AG09319 (cell line): ENCODE measurements at places on chromosomes 3 and 15.

DNA sequence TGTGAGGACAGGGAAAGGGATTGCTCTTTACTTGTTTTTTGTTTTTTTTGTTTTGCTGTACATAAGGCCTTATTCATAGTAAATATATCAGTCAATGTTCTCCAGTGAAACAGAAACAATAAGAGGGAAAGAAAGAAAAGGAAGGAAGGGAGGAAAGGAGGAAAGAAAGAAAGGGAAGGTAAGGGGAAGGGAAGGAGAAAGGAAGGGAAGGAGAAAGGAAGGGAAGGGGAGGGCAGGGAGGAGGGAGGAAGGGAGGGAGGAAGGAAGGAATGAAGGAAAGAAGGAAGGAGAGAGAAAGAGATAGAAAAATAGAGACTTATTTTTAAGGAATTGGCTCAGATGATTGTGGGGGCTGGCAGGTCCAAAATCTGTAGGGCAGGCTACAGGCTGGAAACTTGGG lies 37.2 kb downstream of the TIMP4 start:
- DNase-seq: no peak

DNA sequence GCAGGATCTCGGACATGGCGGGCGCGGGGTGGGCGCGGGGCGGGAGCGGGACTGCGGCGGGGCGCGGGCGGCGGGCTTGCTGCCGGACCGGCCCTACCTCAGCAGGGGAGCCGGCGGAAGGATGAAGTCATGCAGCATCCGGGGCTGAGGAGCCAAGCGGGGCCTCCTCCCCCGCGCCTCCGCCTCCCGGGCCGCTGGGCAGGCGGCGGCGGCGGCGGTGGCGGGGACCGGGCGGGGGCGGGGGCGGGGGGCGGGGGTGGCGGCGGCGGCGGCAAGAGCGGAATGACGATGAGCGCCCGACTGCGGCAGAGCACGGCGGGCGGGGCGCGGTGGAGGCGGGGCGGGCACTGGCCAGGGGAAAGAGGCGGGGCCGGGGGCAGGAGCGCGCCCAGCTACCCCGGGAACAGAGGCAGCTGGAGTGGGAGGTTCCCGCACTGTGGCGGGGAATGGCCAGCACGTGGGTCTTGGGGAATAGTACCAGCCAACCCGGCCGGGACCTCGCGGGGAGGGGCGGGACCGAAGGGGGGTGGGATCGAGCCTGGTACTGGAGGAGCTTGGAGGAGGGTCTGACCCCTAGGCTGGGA lies at the start of gene CAMK2N2:
TSS of gene CAMK2N2 (minus strand) at position 284 of the 584 bp plus-strand sequence. CDS start at position 16, 268 bp downstream.
- no peak for DNase-seq

- no peak for DNase-seq
Measured at GRCh38 chr3:55089211-55089610, 161.4 kb upstream of the LRTM1 start.

- no peak for DNase-seq
Measured at GRCh38 chr15:48017747-48018146, 103.0 kb upstream of the SLC24A5 start.

DNA sequence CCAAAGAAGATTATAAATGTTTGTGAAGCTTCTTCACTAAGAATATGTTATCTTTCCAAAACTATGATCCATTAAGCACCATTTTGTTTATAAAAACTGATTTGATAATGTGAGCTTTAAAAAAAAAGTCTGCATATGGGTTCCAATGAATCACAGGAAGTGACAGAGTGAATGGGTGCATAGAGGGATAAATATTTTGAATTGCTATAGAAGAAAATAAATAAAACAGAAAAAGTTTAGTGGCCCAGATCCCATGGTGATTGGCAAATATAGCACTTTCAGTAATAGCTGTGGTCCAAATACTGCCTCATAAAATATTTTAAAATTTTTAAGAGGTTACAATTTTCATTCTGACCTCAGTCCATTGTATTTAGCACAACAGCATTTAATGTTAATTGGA lies 19.2 kb downstream of the CPA3 start:
- no peak for DNase-seq

- no peak for DNase-seq
Measured at GRCh38 chr15:31014608-31014925, 23.1 kb upstream of the MTMR10 start.

DNA sequence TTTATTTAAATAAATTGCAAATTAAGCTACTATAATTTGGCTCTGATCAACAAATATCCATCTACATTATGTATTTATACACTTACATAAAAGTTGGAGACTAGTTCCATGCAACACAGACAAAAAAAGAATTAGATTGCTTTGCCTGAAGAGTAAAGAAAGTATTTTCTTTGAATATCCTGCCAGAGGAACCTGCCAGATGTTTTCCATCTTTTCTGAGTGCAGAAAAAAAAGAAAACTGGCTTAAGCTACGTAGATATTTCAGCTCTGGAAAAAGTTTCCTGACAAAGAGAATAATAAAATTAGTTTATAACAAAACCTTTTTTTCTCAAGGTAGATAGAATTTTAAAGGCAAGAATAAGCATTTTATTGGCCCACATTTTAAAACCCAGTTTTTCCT lies 607.5 kb upstream of the NAALADL2 start:
- no peak for DNase-seq

GRCh38 chr15:96851613-96852012 lies 521.1 kb downstream of the NR2F2 start:
- no peak for DNase-seq

- no peak for DNase-seq
Measured at GRCh38 chr3:127438951-127439350, 151.1 kb upstream of the PRR20G start.

DNA sequence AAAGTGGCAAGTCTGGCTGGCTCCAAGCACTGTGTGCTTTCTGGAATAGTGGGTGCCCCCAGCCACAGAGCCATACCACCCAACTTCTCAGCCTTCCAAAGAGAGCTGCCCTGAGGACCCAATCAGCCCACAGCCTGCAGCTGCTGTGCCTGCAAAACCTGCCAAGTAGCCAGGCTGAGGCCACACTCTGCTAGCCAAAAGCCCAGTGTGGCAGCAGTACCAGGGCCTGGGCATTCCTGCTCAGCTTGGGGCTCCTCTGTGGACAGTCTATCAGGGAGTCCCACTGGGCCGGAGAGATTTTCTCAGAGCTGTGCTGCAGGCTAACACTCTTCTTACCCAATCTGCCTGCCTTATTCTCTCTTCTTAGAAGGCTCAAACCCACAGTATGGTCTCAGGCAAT lies 136.5 kb downstream of the TPRA1 start:
- no peak for DNase-seq

GRCh38 chr15:25686780-25687179 lies 176.3 kb downstream of the ATP10A start:
- no peak for DNase-seq

DNA sequence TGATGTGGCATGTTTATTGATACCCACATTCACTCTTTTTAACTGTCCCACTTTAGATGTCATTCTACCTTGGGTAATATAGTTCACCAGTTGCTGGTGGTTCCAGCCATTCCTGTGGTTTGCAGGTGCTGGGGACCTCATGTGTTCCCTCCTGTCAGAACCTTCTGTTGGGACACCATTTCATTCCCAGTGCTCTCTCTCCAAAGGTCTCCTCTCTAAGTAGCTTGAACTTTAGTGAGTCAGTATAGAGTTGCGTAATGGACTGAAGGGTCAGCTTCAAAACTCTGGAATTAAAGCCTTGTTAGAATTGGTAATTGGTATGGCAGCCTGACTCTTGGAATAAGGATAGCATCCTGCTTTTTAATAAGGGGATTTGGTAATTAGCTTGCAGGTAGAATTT lies 108.5 kb downstream of the PLCL2 start:
- DNase-seq: no peak

- no peak for DNase-seq
Measured at GRCh38 chr3:98548544-98548943, 16.8 kb downstream of the GPR15 start.

- DNase-seq: no peak
Measured at GRCh38 chr3:3851621-3852323, 52.5 kb downstream of the LRRN1 start.

GRCh38 chr3:43073116-43073835 lies 32.6 kb downstream of the POMGNT2 start:
- no peak for DNase-seq

DNA sequence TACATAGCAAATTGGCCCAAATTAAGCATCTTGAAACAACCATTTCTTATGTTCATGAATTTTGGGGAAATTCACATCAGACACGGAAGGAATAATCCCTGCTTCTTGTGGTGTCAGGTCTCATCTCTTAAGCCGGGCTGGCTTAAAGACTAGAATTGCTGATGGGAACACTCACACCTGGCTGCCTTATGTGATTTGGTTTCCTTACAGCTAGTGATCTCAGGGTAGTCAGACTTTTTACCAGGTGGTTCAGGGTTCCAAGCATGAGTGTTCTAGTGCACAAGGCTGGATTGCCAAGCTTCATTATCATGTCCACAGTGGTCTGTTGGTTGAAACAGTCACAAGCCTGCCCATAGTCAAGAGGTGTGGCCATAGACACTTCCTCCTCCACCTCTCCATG lies 20.3 kb upstream of the CCNL1 start:
- DNase-seq: no peak

DNA sequence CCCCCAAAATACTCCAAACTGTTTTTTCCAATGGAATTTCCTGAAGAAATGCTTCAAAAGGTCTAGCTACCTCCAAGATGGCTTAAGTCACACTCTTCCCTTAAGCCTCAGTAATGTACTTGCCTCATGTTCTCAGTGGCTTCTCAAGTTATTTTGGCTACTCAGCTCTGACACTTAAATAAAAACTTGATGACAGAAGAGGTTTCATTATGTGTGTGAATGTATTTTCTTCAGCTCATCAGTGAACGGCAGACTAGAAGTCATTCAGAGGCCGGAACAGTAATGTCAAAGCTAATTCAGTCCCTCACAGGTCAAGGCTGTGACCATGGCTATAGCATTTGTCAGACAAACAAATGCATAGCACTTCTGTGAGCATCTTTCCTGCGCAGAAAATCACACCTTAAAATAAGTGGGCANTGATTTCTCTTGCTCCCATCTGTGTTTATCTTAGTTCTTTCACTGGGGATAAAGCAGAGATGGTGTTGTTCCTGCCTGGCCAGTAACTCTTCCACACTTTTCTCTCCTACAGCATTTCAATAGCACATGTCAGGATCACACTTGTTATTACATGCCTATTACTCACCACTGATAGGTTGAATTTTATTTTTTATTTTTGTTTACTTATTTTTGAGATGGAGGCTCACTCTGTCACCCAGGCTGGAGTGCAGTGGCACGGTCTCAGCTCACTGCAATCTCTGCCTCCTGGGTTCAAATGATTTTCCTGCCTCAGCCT lies 68.5 kb upstream of the PLCL2 start:
- DNase-seq: no peak

GRCh38 chr3:136631424-136631823 lies 120.8 kb downstream of the STAG1 start:
- DNase-seq: no peak

GRCh38 chr3:40877631-40878463 lies 321.5 kb upstream of the CTNNB1 start:
- no peak for DNase-seq

DNA sequence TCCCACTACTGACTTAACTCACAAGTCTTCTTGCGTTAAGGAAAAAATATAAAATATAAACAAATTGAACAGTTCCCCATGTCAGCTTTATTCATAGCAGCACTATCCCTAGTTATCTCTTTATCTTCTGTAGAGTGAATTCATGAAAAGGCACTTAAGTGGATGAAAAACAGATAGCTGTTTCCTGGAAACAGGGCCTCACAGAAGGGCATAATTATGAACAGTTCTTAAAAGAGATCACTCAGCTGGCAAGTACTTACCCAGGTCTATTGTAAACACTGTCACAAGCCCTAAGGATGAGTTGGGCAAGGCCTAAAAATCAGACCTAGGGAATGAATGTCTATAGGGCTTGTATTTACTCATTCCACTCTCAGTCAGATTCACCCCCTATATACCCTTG lies 10.7 kb downstream of the MB21D2 start:
- no peak for DNase-seq

GRCh38 chr15:34216527-34217270 lies 6.8 kb upstream of the KATNBL1 start:
- DNase-seq: no peak

- no peak for DNase-seq
Measured at GRCh38 chr3:31157047-31157694, 262.7 kb upstream of the GADL1 start.

DNA sequence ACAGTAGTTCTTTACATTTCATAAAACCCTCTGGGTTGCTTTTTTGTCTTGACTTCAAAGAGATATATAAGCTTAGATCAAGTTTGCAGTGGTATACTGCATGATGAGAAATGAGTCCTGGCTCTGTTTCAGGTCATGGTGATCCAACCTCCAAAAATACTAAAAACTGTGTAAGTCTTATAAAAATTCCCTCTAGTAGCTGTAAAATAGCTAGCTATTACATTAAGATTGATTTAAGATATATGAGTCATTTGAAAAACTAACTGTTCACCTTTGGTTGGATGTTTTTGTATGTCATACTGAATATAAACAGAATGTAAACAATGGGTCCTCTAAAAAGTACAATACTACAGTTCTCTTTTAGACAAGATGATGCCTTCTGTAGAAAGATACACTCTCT lies 879.2 kb downstream of the ROBO1 start:
- DNase-seq: no peak

DNA sequence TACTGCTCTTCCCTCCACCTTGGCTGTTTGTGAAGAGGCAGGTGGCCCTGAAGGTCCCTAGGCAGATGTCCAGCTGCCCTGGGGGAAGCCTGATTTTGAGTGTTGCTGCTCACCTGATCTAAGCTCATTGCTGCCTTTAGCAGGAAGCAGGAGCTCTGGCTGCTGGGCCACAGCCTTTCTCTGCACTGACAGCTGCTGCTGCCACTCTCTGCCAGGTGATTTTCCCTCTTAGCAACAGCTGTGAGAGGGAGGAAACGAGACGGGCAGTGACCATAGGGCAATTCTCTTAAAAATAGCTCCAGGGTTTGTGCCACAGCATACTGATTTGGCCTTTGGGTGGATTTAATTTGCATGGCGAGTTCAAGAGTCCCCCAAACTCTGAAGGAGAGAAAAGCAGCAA lies 415.8 kb upstream of the SEMA6D start:
- DNase-seq: no peak

DNA sequence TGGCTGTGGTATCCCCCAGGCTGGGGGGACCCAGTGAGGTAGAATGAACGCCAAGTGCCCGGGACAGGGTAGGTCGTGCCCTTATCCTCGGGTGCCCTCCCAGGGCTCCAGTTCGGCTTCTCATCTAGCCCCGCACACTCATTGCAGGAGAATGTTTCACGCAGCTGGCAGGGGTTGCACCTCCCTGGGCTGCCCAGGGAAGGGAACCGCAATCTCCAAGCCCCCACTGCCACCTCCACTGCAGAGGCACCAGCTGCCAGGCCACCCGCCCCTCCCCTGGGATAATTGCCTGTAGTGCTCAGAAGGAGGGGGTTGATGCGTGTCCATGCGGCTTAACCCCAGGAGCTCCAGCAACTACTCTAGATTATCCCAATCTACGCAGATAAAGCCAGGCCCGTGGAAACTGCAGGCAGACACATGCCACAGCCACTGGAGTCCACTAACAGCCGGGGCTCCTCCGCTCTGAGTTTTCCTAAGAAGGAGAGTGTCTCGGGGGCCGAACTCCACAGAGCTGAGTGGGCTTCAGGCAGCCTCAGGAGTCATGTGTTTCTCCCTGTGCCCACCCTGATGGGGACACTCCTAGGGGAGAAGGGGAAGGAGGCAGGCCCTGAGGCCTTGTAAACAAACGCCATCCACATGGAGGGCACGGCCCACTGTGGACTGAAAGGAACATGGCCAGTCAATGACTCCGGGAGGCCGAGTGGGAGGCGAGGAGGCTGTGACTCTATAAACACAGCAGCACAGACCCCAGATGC lies 137.2 kb upstream of the IQSEC1 start:
- DNase-seq: no peak
